ENCODE measurements at places on chromosomes 7 and 10.

DNA sequence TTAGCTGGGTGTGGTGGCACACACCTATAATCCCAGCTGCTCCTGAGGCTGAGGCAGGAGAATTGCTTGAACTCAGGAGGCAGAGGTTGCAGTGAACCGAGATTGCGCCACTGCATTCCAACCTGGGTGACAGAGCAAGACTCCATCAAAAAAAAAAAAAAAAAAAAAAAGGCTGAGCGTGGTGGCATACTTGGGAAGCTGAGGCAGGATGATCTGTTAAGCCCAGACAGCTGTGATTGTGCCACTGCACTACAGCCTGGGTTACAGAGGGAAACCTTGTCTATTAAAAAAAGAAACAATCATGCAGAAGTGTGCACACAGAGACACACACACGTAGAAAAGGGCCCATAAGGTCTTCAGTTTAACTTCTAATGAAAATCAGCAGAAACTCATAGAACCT, 150.6 kb downstream of the TPST1 start:
- H3K4me3 ChIP-seq, result no peak overlapping the region
- no peak overlapping the region for H3K27ac ChIP-seq
- DNase-seq, result no peak
- H3K36me3 ChIP-seq, result no peaks in the 10 kb centered on the region

DNA sequence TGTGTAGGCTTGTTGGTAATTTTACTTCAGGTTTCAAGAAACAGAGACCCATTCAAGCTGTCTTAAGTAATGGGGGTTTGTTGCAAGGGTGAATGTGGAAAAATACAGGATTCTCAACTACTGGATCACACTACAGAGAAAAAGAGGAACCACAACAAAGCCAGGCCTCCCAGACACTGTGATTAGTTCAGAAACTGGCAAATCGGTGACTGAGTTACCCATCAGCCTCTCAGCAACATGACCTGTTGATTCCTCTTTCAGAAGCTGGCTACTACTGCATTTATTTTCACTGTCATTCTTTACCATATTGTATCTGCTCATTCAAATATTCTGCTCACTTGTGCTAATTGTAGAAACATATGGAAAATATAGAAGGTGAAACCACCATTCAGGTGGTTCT, 16.0 kb downstream of the CCDC71L start:
- H3K36me3 ChIP-seq, result no peaks in the 10 kb centered on the region
- H3K4me1 ChIP-seq, result no peaks in the 10 kb centered on the region
- DNase-seq, result no peak

- H3K36me3 ChIP-seq, result peaks cover 4% of the 10 kb centered on the region
- peaks cover 2% of the 10 kb centered on the region for H3K4me1 ChIP-seq
- no peak overlapping the region for H3K4me3 ChIP-seq
- peaks cover 10% of the 10 kb centered on the region for H3K27me3 ChIP-seq
Measured at GRCh38 chr10:92678206-92678605, 11.5 kb upstream of the HHEX start.

- no peaks in the 10 kb centered on the region for H3K4me1 ChIP-seq
- no peak for DNase-seq
- peaks cover 24% of the 10 kb centered on the region for H3K27me3 ChIP-seq
- no peak overlapping the region for H3K27ac ChIP-seq
- no peaks in the 10 kb centered on the region for H3K36me3 ChIP-seq
- no peak overlapping the region for H3K4me3 ChIP-seq
Measured at GRCh38 chr7:112579388-112579787, 98.6 kb downstream of the LSMEM1 start.

DNA sequence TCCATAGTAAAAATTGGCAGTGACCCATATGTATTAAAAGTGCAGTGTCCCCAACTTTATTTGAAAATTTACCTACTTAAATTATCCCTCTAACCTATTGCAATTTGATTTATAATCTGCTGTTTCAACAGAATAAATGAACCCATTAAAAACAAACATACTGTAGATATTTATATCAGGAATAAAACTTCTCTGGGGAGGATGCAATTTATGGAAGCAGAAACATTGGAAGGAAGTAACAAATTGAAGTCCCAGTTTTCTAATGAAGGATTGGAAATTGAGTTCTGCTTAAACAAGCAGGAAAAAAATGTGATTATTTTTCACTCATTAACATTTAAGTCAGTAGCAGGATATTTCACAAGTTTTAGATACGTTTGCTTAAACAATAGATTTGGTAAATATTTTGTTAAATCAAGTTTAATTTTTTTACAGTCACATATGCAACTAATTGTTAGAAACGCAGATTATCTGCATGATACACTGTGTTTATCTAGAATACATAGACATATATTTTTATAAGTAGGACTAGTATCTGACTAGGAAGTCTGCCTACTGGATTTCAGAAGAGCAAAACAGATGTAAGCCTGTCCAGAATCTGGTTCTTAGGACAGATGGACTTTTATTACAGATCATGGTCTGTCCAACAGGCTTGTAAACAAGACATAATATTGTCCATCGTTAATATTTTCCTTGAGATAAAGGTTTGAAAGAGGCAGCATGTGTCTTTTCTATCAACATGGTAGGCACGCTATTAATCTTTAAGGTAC, 5.3 kb downstream of the AGMO start:
- no peaks in the 10 kb centered on the region for H3K4me1 ChIP-seq
- no peak overlapping the region for H3K4me3 ChIP-seq
- no peaks in the 10 kb centered on the region for H3K36me3 ChIP-seq
- no peak overlapping the region for H3K27ac ChIP-seq
- no peak for DNase-seq
- no peaks in the 10 kb centered on the region for H3K27me3 ChIP-seq

DNA sequence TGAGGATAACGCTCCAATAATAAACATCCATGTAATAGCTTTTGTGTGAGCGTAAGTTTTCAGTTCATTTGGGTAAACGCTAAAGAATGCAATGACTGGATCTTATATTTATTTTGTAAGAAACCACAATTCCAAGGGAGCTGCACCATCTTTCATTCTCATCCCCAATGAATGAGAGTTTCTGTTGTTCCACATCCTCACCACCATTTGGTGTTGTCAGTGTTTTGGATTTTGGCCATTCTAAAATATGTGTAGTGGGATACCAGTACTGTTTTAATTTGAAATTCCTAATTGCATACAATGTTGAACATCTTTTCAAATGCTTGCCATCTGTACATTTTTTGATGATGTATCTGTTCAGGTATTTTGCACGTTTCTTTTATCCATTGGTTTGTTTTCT, 50.9 kb upstream of the SEMA3D start:
- no peaks in the 10 kb centered on the region for H3K36me3 ChIP-seq
- no peaks in the 10 kb centered on the region for H3K4me1 ChIP-seq
- no peak overlapping the region for H3K4me3 ChIP-seq
- no peak overlapping the region for H3K27ac ChIP-seq

DNA sequence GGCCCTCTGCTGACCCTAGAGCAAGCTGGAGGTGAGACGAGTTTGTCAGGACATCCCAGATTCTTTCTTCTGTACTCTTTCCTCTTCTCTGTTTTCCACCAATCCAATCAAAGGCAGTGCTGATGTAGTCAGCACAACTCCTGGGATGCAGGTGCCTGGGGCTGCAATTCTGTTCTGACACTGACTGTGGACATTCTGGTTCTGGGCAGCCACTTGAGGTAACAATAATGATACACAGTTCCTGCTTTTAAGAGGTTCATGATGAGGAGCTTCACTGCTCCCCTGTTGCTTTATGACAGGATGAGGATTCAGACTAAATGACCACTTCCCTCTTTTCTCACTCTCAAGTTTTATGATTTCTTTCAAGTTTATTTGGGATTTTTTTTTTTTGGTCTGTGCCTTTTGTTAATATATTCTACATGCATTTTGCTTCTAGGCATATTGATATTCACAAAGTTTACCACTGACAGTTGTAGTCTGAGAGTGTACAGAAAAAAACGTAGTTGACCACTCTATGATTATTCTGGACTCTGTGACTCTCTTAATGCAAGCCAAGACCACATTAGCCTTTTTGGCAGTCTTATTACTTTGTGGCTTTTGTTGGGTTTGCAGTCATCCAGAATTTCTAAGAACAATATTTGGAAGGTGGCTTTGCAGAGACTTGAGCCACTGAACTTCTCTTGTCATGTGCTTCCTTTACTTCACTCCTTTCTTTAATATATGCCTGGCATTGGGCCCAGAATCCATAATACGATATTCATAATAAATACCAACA, 247.6 kb downstream of the AUTS2 start:
- DNase-seq, result no peak
- H3K4me3 ChIP-seq, result no peak overlapping the region
- no peaks in the 10 kb centered on the region for H3K36me3 ChIP-seq
- peaks cover 18% of the 10 kb centered on the region for H3K27me3 ChIP-seq
- no peak overlapping the region for H3K27ac ChIP-seq

GRCh38 chr7:40057292-40057691, 77.1 kb downstream of the MPLKIP start:
- H3K4me3 ChIP-seq, result no peak overlapping the region
- no peak for DNase-seq
- peaks cover 27% of the 10 kb centered on the region for H3K4me1 ChIP-seq

DNA sequence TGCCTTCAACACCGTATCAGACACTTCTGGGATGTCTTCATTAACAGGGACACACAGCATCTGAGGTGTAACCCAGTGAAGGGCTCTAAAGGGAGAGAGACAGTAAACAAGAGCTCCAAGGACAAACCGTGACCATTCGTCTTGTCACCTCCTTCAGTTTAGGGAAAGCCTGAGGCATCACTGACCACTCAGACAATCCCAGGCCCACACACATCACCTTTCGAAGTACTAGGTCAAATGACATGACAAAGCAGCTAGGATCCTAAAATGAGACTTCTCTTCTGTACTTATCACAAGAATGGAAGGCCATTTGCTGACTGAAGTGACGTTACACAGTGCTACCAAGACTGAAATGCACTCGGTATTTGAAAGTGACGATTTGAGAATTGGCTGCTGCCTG, 200.7 kb upstream of the KCTD7 start:
- DNase-seq, result no peak
- H3K27me3 ChIP-seq, result no peaks in the 10 kb centered on the region
- peaks cover 9% of the 10 kb centered on the region for H3K36me3 ChIP-seq
- no peak overlapping the region for H3K4me3 ChIP-seq
- H3K4me1 ChIP-seq, result no peaks in the 10 kb centered on the region

DNA sequence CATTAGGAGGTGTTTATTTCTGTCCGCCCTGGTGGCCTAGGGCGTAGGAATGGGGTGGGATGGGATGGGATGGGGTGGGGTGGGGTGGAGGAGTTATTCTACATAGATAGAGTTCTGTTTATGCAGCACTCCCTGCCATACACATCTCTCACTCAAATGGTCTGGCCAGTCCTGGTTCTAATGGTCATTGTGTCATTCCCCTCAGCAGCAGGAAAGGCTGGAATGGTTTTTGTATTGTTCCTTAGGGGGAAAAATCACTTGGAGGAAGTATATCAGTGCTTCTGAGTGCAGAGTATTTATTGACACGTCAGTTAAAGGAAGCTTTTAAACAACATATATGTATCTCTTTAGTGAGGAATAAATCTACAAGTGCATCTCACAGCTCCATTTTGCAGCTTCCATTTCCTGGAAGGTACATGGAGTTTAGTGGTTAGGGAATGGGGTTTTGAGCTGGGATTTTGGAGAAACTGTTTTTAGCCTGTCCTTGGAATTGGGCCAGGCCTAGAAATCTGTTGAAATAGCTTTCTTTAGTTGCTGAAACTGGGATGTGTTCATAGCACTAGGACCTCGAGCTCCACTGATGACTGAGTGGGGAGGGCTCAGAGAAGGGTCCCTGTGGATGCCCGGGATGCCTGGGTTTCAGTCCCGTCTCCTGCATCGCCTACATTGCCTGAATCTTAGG, 8.3 kb downstream of the TSPAN14 start:
- H3K36me3 ChIP-seq, result peaks cover 33% of the 10 kb centered on the region
- peak overlapping the region; percentile 93 for H3K27ac ChIP-seq
- no peak for DNase-seq
- peak overlapping the region; percentile 97 for H3K4me3 ChIP-seq
- H3K27me3 ChIP-seq, result no peaks in the 10 kb centered on the region

DNA sequence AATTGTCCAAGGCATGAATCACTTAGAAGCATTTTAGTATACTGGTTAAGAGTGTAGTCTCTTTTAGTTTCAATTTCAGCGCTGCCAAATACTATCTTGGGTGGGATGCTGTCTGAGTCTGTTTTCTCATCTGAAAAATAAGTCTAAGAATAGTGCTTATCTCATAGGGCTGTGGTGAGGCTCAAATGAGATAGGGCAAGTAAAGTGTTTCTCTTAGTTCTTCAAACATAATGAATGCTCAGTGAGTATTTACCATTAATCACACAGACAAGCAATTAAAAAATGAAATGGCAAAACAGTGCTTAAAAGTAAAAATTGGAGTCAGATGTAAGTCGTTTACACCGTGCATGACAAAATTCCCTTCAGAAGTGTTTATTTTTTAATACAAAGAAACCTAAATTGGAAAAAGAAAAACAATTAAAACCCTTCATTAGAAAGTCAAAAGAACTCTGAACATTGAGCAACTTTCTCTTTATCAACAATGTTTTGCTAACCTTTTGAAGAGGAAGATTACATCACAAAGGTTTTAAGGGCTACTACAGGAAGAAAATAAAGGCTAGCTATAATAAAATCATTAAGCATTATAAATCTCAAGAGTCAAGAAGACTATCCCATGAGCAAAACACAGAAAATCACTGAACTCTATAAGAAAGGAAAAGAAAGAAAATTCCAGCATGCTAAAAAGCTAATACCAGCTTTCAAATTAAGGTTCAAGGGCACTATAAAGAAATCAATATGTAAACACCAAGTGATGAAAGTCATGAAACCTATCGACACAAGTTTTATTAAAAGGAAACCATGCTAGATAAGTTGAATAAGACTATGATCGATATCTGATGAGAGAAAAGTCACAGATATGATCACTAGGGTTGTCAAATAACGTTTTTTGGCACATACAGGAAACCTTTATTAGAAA, 45.6 kb upstream of the C1GALT1 start:
- H3K27ac ChIP-seq, result no peak overlapping the region
- H3K36me3 ChIP-seq, result no peaks in the 10 kb centered on the region
- DNase-seq, result no peak
- peak overlapping the region; percentile 15 for H3K4me3 ChIP-seq
- H3K27me3 ChIP-seq, result no peaks in the 10 kb centered on the region

DNA sequence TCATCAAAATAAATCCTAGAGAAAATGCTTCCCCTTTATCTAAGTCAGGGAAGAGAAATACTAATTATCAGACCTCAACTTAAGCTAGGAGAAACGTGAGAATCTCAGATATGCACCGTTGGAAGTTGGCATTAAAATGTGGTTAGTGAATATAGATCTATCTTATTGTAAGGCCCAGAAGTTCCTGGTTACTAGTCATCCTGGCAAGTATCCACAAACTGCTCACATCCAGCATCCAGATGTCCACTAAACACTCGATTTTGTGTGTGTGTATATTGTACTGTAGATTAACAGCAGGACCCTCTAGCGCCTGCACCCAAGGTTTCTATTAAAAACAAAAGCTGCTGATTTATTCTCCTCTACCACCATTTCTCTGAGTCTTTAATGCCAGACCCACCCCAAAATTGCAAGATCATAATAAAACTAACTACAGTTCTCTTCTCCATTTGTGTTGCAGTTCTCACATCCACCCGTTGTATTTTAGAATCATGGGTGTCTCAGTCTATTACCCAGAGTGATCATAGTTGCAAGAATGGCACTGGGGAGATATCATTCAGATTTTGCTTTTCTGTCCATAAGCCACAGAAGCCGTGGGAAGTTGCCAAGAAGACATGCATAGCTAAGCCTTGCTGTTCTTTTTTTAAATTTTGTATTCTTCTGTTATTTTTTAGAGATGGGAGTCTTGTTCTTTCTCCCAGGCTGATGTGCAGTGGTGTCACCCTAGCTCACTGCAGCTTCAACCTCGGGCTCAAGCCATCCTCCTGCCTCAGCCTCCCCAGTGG, 165.4 kb downstream of the KIAA1217 start:
- no peak overlapping the region for H3K27ac ChIP-seq
- H3K4me3 ChIP-seq, result no peak overlapping the region
- no peaks in the 10 kb centered on the region for H3K36me3 ChIP-seq
- no peak for DNase-seq
- H3K4me1 ChIP-seq, result no peaks in the 10 kb centered on the region
